ENCODE measurements at places on chromosomes 11 and 22.

DNA sequence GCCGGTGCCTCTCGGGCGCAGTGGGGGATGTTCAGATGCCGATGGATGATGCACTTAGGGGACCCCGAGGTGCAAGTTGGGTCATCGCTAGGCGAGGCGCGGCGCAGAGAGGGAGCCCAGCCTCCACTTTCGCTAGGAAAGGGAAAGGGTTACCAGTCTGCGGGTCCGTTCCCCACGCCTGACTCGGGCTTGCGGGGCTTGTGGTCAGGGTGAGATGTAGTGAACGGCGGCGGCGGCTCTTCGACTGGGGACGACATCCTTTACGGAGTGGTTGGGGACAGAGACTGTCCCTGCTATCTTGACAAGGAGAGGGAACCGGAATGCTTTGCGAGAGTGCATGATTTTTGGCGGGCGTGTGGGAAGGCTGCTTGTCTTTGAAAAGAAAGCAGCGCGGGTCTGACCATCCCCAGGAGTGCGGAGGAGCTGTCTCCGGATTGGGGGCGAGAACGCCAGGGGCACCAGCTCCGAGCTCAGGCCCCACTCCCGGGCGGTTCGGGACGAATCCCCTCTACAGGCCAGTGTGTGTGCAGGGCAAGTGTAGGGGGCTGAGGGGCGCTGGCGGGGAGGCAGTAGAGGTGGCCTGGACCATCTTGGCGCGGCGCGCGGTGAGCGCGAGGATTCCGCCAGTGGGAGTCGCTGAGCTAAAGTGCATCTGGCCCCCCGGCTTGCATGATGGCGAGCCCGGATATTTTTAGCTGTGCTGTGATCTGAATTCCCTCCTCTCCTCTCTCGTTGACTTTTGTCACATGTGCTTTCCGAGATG lies 1.1 kb downstream of the FAT3 start:
- peak; percentile 6 for DNase-seq

DNA sequence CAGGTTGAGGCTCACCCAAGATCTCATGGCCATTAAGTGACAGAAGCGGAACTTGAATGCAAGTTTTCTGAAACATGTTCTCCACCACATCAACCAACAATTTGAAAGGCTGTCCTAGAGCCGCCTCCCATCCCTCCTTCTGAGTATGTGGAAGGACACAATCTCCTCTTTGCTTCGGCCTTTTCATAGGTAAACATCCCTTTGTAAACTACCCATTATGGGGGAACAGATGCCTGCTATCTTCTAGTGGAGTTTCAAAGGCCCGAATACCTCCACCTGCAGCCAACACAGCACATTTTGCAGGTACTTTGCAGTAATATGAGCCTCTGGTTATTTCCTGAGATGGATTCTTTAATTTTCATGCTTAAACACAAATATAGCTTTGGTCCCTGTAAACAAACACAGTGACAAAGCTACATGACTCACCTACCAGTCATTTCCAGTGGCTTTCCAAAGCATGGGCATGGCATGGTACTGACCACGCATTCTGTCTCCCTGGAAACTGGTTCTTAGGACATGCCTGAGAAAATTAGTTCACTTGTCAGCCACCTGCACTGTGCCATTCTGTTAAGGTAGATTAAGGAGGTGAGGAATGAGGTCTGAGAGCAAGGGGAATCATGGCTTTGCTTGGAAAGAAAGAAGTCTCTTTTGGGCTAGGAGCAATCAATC lies 60.2 kb downstream of the EHF start:
- DNase-seq, result peak; percentile 28

DNA sequence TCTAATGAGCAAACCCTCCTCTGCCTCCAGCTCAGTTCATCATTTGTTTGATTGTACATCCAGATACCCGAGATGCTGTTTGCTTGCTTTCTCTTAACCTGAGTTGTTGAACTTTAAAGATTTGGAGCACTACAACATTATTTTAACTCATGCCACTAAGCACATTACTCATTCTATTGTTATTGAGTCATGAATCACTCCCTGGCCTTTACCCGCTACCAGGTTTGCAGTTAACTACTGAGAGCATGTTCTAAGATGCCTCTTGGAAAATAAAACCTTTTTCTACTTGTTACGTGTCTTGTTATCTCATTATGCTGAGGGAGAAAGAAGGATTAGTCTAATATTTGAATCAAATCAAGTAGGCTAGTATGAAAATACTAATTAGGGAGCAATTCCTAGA lies 720.6 kb upstream of the ANO5 start:
- DNase-seq, result no peak

- DNase-seq, result no peak
These were observed 5.7 kb upstream of the OR51B4 start for GRCh38 chr11:5307256-5308019.

DNA sequence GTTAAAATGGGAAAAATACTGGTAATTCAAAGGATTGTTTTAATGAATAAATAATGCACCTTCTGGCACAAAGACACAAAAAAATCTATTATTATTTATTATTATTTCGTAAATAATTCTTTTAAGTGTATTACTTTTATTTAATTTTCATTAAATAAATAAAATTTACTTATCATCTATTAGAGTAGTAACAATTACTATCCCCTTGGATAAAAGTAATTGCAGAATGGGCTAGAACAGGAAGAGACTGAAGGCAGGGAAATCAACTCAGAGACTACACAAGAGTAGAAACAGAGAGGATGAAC lies 23.0 kb downstream of the OR8B12 start:
- DNase-seq, result no peak

DNA sequence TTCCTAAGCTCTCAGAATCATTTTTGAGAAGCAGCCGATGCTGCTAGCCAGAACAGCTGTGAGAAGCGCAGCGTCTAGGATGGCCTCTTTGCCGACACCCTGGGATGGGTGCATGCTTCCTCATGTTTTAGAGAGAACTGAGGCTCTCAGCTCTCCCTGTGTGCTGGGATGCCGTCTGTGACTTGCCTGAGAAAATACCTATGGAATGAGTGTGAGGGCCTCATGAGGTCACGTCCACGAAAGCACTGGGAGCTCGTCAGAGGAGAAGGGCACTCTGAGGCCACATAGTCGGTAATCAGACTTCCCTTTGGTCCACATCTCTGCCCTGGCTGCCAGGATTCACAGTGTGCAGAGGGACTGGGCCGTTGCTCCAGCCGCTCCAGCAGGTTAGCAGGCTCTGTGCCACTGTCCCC lies 54.7 kb downstream of the MICAL3 start:
- no peak for DNase-seq
